WTC11 (cell line): ENCODE measurements at places on chromosomes 5 and 9.

DNA sequence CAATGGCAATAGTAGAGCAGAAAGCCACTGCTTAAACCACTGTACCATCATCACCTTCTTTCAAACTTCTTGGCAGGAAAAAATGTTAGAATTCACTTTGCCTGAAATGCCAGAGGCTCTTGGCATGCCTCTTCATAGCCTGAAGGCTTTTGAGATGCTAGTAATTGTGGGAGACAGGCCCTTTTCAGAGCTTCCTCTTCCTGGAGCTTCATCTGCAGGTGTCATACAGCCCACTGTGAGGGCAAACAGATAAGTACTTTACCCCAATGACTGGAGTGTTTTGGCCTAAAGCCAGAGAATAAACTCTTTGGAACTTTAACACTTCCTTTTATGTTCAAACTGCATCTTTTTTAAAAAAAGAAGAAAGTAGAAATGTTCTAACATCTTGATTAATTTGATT lies 81.3 kb upstream of the TMEM171 start:
- DNase-seq, result peak; percentile 22
- H3K4me3 ChIP-seq, result no peak overlapping the region
- peaks cover 20% of the 10 kb centered on the region for H3K4me1 ChIP-seq
- H3K27ac ChIP-seq, result peak overlapping the region; percentile 88

DNA sequence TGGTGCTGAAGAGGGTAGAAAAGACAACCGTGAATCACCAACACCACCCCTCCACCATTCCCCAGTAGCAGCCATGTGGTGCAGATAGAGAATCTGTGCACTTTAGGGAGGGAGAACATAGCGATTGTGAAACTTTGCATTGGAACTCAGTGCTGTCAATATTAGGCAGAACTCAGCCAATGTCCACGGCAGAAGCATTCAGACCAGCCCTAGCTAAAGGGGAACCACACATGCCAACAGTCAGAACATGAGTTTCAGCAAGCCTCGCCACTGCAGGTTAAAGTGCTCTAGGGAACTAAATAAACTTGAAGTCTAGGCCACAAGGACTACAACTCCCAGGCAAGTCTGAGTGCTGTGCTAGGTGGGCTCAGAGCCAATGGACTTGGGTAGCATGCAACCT lies 38.5 kb upstream of the DEPDC1B start:
- no peak overlapping the region for H3K4me3 ChIP-seq
- H3K27ac ChIP-seq, result no peak overlapping the region
- no peak for DNase-seq
- H3K27me3 ChIP-seq, result peaks cover 21% of the 10 kb centered on the region
- peaks cover 17% of the 10 kb centered on the region for H3K4me1 ChIP-seq
- H3K36me3 ChIP-seq, result peaks cover 6% of the 10 kb centered on the region; the same call in 1 of the 2 replicates

GRCh38 chr9:32587901-32588300 lies 14.9 kb upstream of the NDUFB6 start:
- no peak for DNase-seq
- H3K27me3 ChIP-seq, result peaks cover 4% of the 10 kb centered on the region; the same call in 1 of the 2 replicates
- H3K27ac ChIP-seq, result no peak overlapping the region

DNA sequence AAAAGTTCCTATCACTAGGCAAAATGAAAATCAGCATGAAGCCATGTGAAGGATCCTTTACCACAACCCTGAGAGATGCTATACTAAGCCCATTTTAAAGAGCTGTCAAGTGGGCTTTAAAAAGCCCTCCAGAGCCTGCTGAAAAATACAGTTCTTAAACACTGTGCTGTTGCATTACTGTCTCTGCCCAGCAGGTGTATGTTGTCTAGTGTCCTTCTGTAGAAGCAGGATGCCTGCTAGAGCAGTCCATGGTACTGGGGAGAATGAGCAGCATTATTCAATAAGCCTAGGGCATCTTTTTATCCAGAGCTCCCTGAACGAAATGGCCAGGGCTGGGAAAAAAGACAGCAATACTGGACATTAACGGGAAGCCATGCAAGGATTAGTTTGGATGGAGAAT lies 126.2 kb upstream of the PLCXD3 start:
- peak; percentile 48 for DNase-seq
- H3K4me3 ChIP-seq, result no peak overlapping the region
- peaks cover 31% of the 10 kb centered on the region for H3K4me1 ChIP-seq
- peaks cover 4% of the 10 kb centered on the region; the same call in 1 of the 2 replicates for H3K36me3 ChIP-seq

DNA sequence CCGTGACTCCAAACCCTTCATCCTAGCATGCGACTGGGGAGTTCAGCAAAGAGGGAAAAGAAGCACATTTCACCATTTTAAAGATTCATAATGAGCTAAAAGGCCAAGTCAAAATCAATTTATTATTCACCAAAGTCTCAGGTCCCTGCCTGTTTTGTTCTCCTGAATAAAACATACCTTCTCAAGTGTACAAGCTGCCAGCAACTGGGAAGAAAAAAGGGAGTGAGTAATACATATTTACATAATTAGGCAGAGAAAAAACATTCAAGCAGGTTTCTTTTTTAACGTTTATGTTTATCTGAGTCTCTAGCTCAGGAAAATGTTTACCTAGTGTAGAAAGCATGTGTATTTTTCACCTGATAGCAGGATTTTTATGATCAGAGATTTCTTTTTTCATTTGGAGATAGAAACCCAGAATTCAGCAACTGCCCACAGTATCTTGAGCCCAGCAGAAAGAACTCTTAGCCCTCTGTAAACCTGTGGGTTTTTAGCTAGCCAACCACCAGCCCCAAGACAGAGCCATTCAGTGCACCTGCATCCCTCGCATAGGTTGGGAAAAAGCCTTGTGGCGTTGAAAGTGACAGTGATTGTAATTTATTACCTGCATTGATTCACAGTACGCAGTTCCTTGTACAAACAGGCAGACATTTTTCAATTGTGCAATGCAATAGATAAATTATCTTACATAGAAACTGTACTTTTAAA lies 117.9 kb upstream of the GRIA1 start:
- no peaks in the 10 kb centered on the region for H3K4me1 ChIP-seq
- no peak for DNase-seq
- no peak overlapping the region for H3K27ac ChIP-seq
- H3K4me3 ChIP-seq, result no peak overlapping the region

DNA sequence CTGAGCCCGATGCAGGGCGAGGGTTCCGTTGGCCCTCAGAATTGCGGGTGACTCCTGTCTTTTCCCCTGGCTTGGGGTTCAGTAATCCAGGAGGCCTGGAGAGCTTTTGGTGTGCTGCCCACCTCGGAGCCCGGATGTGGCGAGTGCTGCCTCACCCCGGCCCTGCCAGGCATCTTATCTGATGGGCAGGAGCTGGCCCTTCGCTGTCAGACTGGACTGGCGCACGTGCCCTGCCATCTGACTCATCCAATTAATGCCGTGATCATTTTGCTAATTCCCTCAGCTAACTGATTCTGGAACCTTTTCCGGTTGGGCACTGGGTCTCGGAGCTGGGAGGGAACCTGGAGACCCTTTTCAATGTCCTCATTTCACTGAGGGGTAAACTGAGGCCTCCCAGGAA lies 34.6 kb downstream of the RXRA start:
- no peak overlapping the region for H3K27ac ChIP-seq
- no peaks in the 10 kb centered on the region for H3K27me3 ChIP-seq
- no peak for DNase-seq
- peaks cover 3% of the 10 kb centered on the region for H3K4me1 ChIP-seq
- no peaks in the 10 kb centered on the region for H3K36me3 ChIP-seq

DNA sequence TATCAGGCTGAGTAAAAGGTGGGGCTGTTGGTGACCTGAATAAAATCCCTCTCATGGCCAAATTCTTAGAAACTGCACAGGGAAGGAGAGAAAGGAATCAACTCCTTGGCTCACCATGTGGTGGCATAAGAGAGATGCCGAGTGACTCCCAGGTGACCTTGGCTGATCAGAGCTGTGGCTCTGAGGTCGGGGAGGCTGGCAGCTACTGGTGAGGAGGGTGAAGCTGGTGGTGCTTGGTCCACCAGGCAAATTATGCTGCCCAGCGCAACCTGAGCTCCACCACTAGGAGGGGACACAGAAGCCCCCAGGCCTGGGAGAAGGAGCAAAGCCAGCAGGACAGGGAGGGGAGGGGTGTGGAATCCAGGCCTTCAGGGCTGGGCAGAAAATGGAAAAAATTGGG lies 111.2 kb upstream of the IL12B start:
- peak; percentile 55 for DNase-seq
- H3K4me3 ChIP-seq, result no peak overlapping the region
- H3K27ac ChIP-seq, result no peak overlapping the region; the same call in 1 of the 2 replicates
- H3K27me3 ChIP-seq, result no peaks in the 10 kb centered on the region
- H3K36me3 ChIP-seq, result no peaks in the 10 kb centered on the region

DNA sequence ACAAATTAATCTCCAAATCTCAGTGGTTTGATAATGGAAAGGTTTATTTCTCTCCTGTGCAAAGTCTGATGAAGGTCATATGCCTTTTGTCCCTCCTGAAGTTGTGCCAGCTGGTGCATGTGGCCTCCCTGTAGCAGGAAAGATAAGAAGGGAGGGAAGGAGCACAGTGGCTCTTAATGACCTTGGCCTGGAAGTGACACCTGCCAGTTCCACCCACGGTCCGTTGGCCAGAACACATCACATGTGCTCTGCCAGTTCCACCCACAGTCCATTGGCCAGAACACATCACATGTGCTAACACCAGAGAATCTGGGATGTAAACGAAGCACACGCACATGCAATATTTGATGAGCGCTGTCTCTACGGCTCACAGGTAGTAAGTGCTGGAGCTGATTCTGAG lies 130.9 kb downstream of the DOCK2 start:
- peaks cover 22% of the 10 kb centered on the region for H3K4me1 ChIP-seq
- H3K4me3 ChIP-seq, result no peak overlapping the region
- no peak for DNase-seq
- no peak overlapping the region for H3K27ac ChIP-seq

- H3K27me3 ChIP-seq, result no peaks in the 10 kb centered on the region
- H3K27ac ChIP-seq, result no peak overlapping the region
- H3K36me3 ChIP-seq, result no peaks in the 10 kb centered on the region
- no peak for DNase-seq
- H3K4me3 ChIP-seq, result no peak overlapping the region
- no peaks in the 10 kb centered on the region for H3K4me1 ChIP-seq
Observed at GRCh38 chr5:1540831-1541701, 17.3 kb upstream of the LPCAT1 start.

GRCh38 chr9:131020862-131021261 lies 11.9 kb downstream of the LAMC3 start:
- no peak overlapping the region for H3K4me3 ChIP-seq
- no peak for DNase-seq
- H3K4me1 ChIP-seq, result peaks cover 16% of the 10 kb centered on the region

DNA sequence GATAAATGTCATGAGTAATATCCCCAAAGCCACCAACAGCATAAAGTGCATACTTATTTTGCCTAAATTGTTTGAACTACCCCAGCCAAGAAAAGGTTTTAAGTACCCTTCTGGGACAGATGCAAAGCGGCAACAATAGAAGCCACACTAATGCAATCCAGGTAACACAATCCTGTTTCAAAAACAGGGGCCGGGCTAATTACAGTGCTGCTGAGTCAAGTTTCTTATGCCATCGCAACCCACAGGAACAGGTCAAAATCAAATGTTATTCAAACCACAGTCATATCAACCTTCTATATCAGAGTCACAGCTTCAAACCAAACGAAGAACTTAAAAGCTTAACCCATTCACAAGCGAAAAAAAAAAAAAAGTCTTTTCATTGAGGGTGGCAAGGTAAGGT lies 28.3 kb downstream of the EBF1 start:
- no peak overlapping the region for H3K27ac ChIP-seq
- no peak for DNase-seq
- H3K4me1 ChIP-seq, result peaks cover 23% of the 10 kb centered on the region
- H3K4me3 ChIP-seq, result no peak overlapping the region

- H3K27me3 ChIP-seq, result no peaks in the 10 kb centered on the region
- DNase-seq, result no peak
- H3K27ac ChIP-seq, result no peak overlapping the region
- H3K4me3 ChIP-seq, result no peak overlapping the region
- H3K36me3 ChIP-seq, result no peaks in the 10 kb centered on the region
- peaks cover 25% of the 10 kb centered on the region for H3K4me1 ChIP-seq
Observed at GRCh38 chr9:129323999-129324553, 146.0 kb upstream of the IER5L start.

DNA sequence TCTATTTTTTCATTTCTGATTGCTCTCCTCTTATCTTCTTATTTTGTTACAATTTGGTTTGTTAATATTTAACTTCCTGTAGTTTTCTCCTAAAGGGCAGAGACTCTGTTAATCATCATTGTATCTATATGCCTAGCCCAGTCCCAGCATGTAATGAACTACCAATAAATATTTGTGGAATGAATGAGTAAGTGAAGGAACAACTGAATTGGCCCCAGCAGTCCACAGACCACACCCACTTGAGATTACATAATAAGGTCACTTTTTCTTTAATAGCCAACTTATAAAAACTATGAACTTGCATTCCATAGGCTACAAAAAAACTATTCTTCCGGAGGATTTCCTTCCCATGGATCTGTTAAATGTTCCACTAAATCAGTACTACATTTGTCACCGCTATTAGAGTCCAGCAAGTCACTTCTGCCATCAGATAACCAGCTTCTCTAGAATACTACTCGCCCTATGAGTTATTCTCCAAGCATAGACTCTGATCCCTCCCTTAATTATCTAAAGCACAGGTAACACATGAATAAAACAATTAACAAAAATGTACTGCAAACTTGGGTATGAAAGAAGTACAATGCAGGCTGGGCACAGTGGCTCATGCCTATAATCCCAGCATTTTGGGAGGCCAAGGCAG lies 27.5 kb upstream of the TNPO1 start:
- H3K27ac ChIP-seq, result no peak overlapping the region
- no peak overlapping the region for H3K4me3 ChIP-seq
- peaks cover 18% of the 10 kb centered on the region for H3K4me1 ChIP-seq
- no peak for DNase-seq
- H3K36me3 ChIP-seq, result no peaks in the 10 kb centered on the region
- H3K27me3 ChIP-seq, result no peaks in the 10 kb centered on the region

DNA sequence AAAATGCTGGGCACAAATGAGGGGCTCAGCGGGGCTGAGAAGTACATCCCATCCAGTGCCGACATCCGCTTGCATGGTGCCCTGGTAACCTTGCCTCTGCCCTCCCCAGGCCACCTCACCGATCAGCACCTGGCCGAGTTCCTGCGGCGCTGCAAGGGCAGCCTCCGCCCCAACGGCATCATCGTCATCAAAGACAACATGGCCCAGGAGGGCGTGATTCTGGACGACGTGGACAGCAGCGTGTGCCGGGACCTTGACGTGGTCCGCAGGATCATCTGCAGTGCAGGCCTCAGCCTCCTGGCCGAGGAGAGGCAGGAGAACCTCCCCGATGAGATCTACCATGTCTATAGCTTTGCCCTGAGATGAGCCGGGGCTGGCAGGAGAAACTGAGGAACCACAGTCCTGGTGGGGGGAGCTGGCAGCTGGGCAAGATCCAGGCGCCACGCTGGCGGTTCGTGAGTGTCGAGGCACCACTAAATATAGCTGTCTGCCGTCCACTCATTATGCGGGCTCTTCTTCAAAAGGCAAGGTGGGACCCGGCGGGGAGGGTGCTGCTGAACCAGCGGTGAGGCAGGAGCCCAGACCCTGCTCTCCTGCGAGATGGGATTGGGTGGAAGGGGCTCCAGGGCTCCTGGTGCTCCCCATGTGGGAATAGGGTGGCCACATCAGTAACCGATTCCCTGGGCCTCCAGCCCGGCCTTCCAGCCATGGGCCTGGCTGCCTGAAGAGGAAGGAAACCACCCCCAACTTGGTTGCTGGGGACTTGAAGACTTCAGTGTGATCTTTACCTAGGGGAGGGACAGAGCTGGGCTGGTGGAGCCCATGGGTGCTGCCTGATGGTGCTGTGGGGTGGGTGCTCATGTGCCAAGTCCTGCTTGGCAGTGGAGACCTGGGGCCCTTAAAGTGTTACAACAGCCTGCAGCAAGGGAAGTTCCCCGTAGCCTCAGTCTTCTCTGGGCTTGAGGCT lies 6.6 kb downstream of the ASB6 start:
- DNase-seq, result no peak
- H3K27ac ChIP-seq, result no peak overlapping the region
- H3K27me3 ChIP-seq, result no peaks in the 10 kb centered on the region
- peaks cover 31% of the 10 kb centered on the region for H3K36me3 ChIP-seq
- H3K4me3 ChIP-seq, result no peak overlapping the region

GRCh38 chr9:4334410-4334813 lies 34.5 kb upstream of the GLIS3 start:
- no peaks in the 10 kb centered on the region; the same call in 1 of the 2 replicates for H3K27me3 ChIP-seq
- peaks cover 1% of the 10 kb centered on the region; the same call in 1 of the 2 replicates for H3K36me3 ChIP-seq
- H3K4me3 ChIP-seq, result no peak overlapping the region
